ENCODE measurements at places on chromosomes 6 and 20.

- no peak for DNase-seq
Observed at GRCh38 chr6:42200035-42200434, 5.3 kb upstream of the GUCA1B start.

- no peak for DNase-seq
Observed at GRCh38 chr20:24700166-24700860, 230.9 kb downstream of the SYNDIG1 start.

DNA sequence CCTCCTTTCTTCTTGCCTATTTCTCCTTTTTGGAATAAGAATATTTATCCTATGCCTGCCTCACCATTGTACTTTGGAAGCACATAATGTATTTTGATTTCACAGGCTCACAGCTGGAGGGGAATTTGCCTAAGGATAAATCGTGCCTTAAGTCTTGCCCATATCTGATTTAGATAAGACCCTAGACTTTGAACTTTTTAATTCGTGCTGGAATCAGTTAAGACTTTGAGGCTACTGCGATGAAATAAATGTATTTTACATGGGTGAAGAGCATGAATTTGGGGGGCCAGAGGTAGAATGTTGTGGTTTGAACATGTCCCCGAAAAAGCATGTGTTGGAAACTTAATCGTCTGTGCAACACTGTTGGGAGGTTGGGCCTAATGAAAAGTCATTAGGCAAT lies 648.8 kb downstream of the EPHA7 start:
- no peak for DNase-seq

DNA sequence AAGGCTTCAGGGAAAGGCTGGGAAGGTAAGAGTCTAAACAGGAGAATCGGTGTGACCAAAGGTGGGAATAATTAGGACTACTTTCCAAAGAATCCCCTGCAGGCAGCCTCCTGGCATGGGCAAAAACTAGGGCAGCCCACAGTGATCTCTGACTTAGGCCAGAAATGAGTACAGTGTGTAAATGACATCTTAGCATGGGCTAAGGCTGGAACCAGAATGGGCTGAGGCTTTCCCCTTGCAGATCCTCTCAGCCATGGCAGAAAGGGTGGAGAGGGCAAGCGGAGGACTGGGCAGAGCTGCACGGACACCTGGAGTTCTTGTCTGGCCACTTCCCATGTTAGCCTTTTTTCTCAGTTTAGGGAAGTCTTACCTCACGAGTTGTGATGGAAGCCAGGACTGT lies 69.9 kb upstream of the FOXQ1 start:
- no peak for DNase-seq

DNA sequence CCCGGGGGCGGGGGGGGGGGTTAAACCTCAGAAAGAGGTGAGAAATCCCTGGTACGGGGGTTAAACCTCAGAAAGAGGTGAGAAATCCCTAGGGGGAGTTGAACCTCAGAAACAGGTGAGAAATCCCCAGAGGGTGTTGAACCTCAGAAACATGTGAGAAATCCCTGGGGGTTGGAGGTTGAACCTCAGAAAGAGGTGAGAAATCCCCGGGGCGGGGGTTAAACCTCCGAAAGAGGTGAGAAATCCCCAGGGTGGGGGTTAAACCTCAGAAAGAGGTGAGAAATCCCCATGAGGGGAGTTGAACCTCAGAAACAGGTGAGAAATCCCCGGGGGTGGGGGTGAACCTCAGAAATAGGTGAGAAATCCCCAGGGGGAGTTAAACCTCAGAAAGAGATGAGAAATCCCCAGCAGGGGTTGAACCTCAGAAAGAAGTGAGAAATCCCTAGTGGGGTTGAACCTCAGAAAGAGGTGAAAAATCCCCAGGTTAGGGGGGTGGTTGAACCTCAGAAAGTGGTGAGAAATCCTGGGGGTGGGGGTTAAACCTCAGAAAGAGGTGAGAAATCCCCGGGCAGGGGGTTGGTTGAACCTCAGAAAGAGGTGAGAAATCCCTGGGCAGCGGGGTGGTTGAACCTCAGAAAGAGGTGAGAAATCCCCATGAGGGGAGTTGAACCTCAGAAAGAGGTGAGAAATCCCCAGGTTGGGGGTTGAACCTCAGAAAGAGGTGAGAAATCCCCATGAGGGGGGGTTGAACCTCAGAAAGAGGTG lies 87.4 kb downstream of the PLG start:
- no peak for DNase-seq

DNA sequence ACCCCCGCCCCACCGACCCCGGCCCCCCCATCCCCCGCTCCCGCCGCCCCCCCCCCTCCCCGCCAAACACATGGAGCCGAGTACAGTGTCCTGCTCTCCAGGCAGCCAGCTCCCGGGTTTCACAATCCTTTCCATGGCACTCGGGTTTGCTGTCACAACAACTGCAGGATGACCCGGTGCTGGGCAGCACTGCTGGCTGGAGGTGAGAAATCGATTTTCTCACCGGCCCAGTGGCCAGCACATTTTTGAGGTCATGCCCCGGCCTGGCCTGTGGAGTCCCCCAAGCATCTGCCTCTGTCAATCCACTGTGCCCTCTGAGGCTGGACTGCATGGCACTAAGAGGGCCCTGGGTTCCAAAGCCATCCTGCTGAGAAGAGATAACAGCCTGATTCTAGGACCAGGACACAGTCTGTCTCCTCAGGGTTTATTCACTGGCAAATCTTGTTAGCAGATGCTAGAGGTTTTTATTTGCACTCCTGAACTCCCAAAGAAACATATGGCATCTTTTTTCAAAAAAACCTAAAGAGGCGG lies 129.5 kb downstream of the NFATC2 start:
- DNase-seq, result no peak
